ENCODE measurements at places on chromosomes 4 and X.
A peak's percentile ranks its signal among the peaks of the same experiment; 100 is the strongest.

- peak; percentile 49 for DNase-seq
Measured at GRCh38 chr4:66927937-66928336, 617.4 kb downstream of the CENPC start.

DNA sequence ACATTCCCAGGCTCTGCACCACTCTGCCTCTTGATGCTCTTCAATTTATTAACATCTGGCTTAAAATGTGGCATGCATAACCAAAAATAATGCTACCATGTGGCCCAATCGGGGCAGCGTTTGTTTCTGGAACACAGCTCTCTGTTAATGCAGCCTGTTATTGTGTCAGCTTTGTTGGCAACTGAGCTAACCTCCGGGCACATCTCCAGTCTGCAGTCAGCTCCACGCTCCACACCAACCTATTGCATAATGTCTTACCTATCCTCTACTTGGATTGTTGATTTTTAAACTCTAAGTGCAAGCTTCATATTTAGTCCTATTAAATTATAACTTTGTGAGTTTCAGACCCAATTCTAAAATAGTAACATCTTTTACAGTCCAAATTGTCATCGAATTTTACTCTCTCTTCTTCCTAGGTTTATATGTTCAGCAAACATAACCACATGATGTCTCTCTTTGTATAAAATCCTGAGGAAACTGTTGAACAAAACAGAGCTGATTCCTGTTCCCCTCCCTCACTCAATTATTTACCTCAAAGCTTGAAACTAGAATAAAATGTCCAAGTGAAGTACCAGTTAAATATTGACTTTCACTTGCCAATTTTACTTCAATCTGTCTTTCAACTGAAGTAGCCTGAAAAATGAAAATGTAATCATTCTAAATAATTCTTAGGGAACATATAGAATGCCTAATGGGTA lies 92.2 kb upstream of the RAPGEF2 start:
- no peak for DNase-seq

GRCh38 chr4:52366621-52367020 lies 292.5 kb downstream of the USP46 start:
- no peak for DNase-seq

- no peak for DNase-seq
Measured at GRCh38 chr4:3530663-3531254, 1.5 kb downstream of the LRPAP1 start.
